ENCODE measurements at places on chromosomes 6 and 20.

GRCh38 chr20:56414842-56415765, 3.0 kb downstream of the CASS4 start:
- DNase-seq, result peak; percentile 59

DNA sequence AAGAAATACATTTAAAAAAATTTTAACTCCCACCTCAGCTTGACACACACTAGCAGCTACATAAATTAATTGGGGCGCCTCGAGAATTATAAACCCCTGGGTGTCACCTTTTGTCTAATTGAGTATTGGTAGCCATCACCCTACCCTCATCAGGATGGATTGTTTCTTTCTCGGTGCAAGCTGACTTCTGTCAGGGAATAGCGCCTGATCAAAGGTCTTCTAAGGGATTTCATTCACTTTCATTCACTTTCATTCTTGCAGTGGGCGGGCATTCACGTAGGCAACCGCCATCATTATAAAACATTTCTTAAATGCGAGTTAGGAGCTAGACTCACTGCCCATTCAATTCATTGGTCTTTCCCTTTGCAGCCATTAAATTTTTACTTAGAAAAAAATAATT, 239.2 kb upstream of the SASH1 start:
- no peak for DNase-seq

GRCh38 chr6:31794866-31795615, 511 bp downstream of the VARS1 start:
- DNase-seq, result no peak

DNA sequence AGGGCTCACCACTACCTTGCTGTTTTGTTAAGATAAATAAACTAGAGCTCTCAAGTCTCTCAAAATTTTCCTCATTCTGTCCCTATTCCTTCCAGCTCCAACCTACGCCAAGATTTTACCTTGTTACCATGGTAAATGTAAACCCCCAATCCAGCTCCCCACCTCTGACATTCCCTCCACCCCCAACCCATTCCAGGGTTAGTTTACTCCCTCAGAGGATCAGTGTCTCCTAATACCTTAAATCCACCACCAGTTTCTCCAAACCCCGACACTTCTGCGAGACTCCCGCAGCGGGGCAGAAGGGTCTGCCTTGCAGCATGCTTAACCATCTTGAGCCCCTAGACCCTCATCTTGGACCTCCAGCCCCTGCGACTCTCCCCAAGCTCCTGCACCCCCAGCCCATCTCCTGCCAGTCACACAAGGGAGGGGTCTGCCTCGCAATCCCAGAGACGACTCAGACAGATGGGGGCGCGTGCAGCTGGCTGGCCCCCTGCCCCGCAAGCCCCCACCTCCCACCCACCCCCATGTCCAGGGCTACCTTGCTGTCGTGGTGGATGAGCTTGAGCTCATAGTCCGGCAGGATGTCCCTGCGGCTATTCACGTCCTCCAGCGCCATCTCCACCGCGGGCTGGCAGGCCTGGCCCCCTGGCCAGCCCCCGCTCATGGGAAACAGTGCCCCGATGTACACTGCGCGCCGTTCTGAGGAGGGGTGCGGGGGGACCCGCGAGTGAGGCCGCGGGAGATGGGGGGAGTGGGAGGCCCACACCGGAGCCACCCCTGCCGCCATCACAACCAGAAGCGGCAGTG, 5.8 kb downstream of the GABBR1 start:
- no peak for DNase-seq

DNA sequence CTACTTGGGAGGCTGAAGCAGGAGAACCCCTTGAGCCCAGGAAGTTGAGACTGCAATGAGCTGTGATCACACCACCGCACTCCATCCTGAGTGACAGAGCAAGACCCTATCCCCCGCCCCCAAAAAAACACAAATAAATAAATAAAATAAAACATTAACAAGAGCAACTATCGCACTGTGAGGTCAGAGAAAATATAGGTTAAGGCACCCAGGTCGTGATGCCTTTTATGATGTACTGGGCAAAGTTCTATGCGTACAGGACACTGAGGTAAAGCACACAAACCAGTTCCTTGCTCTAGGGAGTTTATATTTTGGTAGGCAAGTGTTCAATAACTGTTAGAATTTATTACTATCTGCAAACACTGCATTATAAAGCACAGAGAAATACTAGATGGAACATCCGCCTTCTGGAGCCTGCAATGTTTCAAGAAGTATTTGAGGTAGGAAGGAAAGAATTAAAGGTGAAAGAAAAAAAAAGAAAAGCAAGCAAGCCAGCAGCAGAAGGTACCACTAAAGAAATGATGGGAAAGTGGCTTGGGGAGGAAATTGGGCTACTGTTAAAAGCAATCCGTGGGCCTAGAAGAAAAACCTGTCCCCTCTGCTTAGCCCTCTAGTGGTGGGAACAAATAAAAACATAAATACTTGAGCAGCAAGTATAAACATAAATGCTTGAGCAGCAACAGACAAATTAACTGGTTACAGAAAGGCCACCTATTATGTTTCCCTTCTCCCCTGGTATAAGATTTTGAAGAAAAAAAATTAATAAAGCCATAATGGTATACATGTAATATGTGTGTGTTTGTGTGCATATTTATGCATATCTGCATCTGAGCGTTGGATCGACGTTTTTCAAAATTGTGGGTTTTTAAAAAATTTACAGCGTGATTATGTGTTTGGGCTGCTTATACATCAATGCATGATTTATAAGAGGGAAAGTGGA, 128.0 kb downstream of the PHACTR1 start:
- no peak for DNase-seq

DNA sequence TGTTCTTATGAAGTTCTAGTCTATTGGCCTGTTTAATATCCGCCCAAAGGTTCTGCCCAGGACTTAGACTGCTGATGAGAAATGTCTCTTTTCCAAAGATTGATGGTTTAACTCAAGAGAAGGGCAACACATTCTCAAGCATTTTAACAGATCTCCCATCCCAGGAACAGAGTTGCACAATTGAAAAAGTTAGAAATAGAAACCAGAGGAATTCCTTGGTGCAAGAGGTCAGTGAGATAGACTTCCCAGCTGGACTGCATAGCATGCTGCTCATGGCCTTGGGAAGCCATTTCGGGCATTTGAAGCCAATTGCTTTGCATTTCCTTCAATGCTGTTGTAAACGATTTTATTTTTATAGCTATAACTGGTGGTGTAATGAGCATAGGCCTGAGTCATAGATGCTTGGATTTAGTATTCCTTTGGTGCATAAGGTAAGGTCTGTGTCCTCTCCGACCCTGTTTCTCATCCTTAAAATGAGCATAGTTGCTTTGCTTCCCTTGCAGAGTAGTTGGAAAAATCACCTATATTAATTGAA, 292.2 kb upstream of the JAG1 start:
- DNase-seq, result no peak

DNA sequence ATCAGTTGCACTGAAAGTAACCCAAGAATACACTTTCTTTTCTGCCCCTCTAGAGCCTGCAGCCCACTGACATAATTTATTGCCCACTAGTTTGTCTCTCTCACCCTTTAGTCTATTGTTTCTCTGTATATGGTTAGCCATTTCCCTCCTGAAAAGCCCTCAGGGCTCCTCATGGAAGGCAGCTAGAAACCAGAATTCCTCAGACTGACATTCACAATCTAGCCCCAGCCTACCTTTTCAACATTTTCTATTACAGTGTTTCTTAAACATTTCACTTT, 21.4 kb upstream of the PAQR8 start:
- DNase-seq, result no peak

GRCh38 chr6:123810948-123811347, 7.3 kb downstream of the NKAIN2 start:
- DNase-seq, result no peak

DNA sequence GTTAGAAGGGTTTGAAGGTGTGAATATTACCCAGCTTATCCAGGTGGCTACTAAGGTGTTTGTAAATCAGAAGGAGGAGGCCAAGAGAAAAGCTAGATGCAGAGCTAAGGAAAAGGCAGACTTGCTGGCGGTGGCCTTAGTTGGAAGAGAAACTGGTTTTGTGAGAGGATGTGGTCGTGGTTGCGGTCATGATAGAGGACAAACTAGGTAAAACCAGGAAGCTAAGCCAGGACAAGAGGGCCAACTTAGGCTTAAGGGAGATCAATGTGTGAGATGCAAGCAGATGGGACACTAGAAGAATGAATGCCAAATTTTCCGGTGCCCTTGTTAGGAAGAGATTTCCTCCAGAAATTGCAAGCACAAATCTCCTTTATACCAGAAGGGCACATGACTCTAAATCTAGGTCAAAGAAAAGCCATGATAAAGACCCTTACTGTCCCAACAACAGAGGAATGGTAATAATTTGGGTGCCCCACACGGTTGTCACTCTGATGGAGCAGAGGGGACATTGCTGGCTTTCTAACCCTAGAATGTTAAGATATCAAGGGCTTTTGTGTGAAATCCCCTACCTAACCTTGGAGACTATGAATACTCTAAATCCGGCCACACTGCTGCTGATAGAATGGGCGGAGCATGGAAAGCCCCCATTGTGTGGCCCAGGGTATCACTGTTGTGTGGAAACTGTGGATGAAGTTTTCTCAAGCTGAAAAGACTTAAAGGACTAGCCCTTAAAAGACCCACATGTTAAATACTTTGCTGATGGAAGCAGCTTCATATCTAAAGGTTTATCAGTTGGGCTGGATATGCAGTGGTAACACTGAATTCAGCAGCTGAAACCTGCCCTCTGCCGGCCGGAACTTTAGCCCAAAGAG, 7.8 kb downstream of the IL22RA2 start:
- DNase-seq, result peak; percentile 3

DNA sequence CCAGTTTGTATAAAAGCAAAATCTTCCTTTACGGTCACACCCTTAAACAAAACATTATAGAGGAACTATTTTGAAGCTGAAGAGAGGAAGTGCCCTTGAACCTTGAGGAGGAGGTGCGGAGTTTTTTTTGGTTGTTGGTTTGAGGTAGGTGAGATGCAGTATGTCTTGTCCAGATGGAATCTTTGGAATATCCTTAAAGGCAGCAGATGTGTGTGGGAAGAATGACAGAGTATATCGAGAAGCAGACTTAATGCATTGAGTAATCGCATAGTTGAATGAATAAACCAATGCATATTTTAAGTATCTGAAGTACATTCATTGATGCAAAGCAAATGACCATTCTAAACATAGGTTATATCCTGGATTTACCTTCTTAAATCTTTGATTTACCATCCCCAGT, 49.9 kb downstream of the AIG1 start:
- no peak for DNase-seq

- DNase-seq, result no peak
Measured at GRCh38 chr6:125546841-125547251, 202.6 kb upstream of the HEY2 start.

- no peak for DNase-seq
Measured at GRCh38 chr6:26571592-26572296, 25.0 kb upstream of the ABT1 start.

- no peak for DNase-seq
Measured at GRCh38 chr20:53774461-53775203, 181.0 kb upstream of the ZNF217 start.

- no peak for DNase-seq
Measured at GRCh38 chr6:125014661-125014957, 52.4 kb downstream of the RNF217 start.

- DNase-seq, result peak; percentile 65
Measured at GRCh38 chr6:28923318-28924102, at the start of gene TRIM27. TSS of gene TRIM27 (minus strand) at chr6:28923985. CDS start at chr6:28923632, 353 bp downstream.

DNA sequence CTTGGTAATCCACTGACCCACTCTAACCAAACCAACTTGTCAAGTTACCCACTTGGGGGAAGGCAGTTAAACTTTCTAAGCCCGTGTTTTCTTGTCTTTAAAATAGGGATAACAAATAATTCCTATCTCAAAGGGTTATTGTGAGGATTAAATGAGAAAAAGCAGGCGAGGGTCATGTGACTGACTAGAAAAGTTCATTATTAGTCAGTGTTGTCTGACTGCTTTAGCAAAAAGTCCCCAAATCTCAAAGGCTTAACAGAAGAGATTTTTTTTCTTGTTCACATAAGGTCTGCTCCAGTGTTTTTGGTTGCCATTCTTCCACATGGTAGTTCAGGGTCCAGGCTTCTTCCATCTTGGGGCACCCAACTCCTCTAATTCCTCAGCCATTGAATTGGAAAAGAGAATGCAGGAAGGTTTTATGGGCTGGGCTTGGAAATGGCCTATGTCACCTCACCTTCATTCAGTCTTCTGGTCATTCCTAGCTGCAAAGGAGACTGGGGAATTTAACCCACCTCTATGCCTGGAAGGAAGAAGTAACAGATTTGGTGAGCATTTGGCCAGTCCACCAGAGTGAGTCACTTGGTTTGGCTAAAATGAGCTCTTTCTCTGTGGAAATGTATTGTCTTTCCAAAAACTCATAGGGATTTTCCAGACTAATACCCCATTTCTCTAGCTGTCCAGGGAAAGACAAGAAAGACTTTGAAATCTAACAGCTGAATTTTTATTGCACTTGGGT, 77.0 kb downstream of the CAP2 start:
- no peak for DNase-seq

- DNase-seq, result no peak
Measured at GRCh38 chr6:100404051-100404450, 60.7 kb downstream of the SIM1 start.

DNA sequence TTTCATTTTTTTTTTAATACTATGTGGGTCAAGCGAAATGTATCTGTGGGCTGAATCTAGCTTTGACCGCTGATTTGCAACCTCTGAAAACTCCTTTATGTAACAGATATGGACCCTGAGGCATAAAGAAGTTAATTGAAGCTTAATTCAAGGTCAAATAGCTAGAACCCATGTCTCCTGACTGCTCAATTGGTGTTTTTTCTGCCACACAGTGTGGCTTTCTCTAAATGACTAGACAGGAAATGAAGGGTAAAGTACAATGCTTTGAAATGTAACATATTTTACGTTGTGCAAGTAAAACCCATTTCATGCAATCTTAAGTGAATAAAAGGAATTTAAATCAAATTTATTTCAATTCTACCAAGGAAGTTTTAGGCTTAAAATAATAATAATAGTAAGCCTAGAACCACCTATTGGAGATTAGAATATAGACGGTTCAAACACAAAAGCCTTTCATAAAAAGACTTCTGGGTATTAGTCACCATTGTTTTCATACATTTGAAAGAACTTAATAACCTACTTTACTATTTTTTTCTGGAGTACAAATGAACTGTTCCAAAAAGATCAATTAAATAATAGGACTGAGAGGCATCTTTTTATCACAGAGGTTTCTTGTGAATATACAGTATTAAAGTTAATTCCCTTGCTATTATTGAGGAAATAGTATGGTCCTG, 279.8 kb downstream of the EPHA7 start:
- no peak for DNase-seq

DNA sequence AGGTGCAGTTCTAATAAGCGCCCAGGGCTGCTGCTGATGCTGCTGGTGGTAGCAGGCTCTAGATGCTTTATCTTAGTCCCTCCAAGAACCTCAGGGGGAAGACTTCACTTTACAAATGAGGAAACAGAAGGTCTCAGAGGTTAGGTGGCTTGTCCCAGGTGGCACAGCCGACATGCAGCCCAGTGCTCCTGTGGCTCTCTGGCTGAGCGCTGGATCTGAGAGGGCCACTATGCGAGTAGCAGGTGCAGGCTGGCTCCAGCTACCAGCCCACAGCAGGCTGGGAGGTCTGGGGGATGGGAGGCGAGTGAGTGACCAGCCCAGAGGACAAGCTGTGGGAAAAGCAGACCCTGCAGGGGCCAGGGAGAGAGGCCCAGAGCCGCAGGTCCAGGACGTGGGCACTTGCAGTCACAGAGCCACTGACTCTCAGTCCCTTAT, 90.9 kb downstream of the PRND start:
- no peak for DNase-seq

All from activated gamma-delta T cell treated with anti-CD3 and anti-CD28 coated beads, Interleukin-2, amount 50 U/mL, for 16 hours (primary cell).